ENCODE measurements at places on chromosomes 2 and 18. TPM values are rescaled to one million over a fixed set of nuclear protein-coding genes. Genes with fewer than 3 reads are reported as not detected.

DNA sequence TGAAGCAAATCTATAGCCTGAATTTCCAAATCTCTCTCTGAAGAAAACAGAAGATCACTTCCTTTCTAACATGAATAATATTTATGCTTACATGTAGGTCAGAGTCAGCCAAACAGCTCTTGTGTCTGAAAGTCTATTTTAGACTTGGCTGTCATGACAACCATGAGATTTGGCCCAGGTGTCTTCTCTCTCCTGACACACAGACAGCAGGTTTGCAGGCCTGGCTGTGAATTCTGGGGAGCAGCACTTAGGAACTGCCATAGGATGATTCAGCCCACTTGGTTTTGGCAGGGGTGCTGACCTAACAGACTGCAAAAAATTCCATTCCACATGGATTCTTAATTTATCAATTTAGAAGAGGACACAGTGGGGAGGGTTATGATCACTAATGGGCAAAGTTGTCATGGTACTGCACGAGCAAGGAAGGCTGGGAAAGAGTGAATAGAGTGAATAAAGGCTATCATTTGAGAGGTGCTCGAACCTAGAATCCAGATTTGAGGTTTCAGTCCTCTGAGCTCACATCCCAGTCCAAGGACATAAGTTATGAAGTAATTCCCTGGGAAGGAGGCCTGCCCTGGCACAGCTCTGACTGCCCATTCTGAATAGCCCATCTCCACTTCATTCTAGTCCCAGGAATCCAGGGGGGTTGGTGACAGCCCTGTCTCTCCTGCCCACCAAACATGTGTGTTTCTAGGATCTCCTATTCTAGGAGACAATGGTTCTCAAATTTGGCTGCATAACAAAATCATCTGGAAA lies 453.9 kb upstream of the TRIB2 start:
- no peak for DNase-seq

GRCh38 chr18:32966141-32966540 lies 193.3 kb upstream of the KLHL14 start:
- DNase-seq = no peak

PLGLB2 gene
- total RNA-seq = 0.77 TPM

- DNase-seq = no peak
These were observed 214.5 kb downstream of the EN1 start for GRCh38 chr2:118632921-118633320.

- no peak for DNase-seq
These were observed 41.8 kb upstream of the TMEM178A start for GRCh38 chr2:39623917-39624316.

- peak; percentile 41 for DNase-seq
These were observed 8.2 kb downstream of the RND3 start for GRCh38 chr2:150479075-150479915.

DNA sequence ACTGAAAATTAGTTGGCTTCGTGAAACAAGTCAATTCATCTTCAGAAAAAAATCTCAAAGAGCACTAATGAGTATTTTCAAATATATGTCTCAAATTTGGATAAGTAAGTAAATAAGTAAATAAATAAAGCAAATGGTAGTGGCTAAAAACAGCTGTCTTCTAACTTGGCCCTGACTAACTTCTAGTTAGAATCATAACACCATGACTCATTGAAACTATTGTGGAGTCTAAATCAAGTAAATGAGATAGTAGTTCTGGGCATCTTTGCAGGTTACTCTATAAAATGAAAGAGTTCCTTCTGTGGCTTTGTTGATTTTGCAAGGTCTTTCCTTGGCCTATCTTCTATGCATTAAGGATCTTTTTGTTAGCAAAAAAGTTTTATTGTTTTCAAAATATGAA lies 110.7 kb downstream of the SLC8A1 start:
- no peak for DNase-seq

GRCh38 chr2:119126650-119127049 lies 31.9 kb downstream of the C1QL2 start:
- peak; percentile 53 for DNase-seq

GRCh38 chr2:119688616-119689015 lies 9.6 kb downstream of the TMEM177 start:
- no peak for DNase-seq

PDIA6 gene
- 384 TPM for total RNA-seq

APOB gene
- 234 TPM for total RNA-seq

DNA sequence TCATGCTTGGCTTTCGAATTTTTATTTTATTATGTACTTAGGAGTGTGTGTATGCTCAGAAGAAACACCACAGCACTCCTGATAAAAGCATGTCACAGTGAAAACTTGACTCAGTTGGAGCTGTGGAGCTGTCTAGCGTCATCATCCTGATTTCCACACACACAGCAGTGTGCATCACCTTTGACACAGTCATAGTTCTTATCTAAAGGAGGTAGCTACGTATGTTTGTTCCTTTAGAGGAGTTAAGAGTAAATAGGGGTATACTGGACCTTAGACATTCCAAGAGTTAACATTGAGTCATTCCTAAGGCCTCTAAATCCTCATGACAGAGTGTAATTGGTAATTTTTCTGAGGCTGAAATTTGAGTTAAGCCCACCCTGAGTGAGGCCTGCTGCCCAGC lies 96.9 kb downstream of the PHLPP1 start:
- peak; percentile 15 for DNase-seq

GRCh38 chr18:78794071-78794430 lies 185.6 kb upstream of the SALL3 start:
- no peak for DNase-seq

- DNase-seq = no peak
These were observed 352.1 kb upstream of the ZNF521 start for GRCh38 chr18:25704071-25704470.

DNA sequence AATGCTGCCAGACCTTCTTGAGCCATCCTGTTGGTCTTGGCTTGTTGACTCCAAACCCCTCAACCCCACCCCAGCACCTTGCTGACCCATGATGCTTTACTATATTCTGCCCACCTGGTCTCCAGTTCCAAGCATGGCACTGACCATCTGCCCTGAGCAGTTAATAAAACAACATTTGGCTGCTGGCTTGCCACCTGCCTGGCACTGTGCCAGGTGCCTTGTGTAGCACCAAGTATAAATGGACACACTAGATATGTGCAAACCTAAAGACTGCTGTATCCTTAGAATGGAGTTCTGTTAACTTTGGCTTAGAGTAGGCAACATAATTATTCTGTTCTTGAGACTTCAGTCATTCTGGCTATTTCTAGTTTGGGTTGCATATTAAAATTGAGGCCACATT lies 91.4 kb downstream of the ACSL3 start:
- DNase-seq = no peak

FSHR gene
- 1.0 TPM for total RNA-seq

- no peak for DNase-seq
These were observed 145.2 kb downstream of the CCBE1 start for GRCh38 chr18:59551902-59552635.

DNA sequence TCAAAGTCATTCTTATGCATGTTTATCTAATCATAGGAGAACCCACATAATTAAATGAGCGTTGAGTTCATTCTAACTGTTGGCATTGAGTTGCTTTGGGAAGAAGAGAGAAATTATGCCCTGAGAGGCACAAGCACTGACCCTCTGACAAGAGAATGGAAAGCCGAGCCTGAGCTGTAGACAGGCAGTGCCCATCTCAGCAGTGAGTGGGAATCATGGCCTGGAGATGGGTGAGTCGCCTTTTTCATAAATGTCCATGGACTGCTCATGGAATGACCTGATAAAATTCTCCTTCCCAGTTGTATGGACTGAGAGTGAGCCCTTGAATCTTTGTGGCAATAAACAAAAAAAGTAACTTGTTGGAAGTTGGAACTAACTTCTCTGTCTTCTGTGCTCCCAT lies 21.4 kb upstream of the MYO3B start:
- DNase-seq = no peak

DNA sequence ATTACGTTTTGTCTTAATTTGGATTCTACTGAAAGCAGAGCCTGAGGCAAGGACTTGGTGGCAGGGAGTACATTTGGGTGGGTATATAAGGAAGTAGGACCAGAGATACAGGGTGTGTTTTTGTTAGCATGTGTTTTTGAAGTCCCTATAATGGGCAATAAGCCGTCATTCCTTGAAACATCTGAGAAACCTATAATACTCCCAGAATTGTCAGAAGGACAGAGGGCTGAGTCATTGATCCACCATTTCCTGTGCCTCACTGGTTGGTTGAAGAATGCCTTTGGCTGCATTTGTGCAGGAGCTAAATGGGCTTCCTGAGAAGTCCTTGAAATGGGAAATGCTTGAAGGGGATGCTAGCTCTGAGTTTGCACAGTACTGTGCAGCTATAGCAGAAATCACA lies 281.8 kb upstream of the ZEB2 start:
- no peak for DNase-seq

MREG gene
- 43.8 TPM for total RNA-seq

- peak; percentile 21 for DNase-seq
These were observed 220.6 kb downstream of the SLC4A10 start for GRCh38 chr2:161844822-161845221.
